ENCODE measurements at places on chromosomes 2 and 18.

GRCh38 chr18:32380559-32380958 is 90.1 kb downstream of the GAREM1 start:
- DNase-seq: no peak

DNA sequence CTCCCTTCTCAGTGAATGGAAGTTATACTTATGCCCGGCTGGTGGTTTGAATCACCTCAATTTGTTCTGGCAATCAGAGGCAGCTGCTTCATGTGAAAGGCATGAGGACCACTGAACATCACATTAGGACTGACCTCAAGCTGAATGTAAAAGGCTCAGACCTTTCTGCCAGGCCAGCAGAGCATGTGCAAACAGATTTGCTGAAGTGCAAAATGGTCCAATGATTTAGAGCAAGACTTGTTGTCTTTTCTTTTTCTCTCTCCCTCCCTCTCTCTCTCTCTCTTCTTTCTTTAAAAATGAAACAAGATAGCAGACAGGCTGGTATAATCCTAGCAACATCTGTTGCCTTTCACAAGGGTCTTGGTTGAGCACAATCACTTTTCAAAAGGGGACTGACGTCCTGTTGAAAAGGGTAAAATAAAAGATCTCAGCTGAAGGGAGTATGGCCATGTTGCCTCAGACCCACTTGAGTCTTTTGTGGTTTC is 13.3 kb upstream of the CDH7 start:
- DNase-seq: no peak

GRCh38 chr18:13629841-13630715 is 96.3 kb downstream of the FAM210A start:
- no peak for DNase-seq

DNA sequence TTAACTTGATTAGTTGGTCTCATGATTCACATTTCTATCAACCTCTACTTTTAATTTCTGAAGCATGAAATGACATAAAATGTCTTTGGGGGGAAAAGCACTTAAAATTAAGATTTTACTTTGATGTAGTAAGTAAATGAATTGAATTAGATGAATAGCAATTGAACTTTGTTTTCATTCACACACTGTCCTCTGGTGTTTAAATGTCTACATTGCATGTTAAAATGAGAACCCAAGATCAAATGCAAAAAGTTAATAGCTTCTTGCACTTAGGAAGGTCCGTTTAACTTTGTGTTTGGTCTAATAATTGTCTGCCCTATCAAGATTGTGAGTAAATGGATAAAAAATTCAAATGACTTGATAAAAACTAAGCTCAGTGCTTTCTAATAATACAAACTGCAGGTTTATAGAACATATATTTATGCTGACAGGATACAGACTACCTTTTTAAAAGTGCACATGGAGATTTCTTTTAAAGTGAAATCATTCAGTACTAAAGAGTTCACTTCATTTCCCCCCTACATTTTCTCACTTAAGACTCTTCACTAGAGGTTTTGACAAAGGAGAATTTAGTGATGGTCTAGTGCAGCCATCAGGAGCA is 156.2 kb upstream of the NABP1 start:
- DNase-seq: no peak

DNA sequence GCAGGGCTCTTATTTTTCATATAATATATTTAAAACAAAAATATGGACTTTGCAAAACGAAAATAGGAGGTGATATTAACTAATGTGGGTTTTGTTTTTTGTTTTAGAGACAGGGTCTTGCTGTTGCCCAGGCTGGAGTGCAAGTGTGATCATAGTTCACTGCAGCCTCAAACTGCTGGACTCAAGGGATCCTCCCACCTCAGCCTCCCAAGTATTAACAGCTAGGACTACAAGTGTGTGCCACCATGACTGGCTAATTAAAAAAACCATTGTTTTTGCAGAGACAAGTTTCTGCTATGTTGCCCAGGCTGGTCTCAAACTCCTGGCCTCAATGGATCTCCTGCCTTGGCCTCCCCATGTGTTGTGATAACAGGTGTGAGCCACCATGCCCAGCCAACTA is 70.4 kb upstream of the FZD5 start:
- no peak for DNase-seq

GRCh38 chr2:212489719-212490346 is 48.8 kb downstream of the ERBB4 start:
- peak; percentile 56 for DNase-seq

DNA sequence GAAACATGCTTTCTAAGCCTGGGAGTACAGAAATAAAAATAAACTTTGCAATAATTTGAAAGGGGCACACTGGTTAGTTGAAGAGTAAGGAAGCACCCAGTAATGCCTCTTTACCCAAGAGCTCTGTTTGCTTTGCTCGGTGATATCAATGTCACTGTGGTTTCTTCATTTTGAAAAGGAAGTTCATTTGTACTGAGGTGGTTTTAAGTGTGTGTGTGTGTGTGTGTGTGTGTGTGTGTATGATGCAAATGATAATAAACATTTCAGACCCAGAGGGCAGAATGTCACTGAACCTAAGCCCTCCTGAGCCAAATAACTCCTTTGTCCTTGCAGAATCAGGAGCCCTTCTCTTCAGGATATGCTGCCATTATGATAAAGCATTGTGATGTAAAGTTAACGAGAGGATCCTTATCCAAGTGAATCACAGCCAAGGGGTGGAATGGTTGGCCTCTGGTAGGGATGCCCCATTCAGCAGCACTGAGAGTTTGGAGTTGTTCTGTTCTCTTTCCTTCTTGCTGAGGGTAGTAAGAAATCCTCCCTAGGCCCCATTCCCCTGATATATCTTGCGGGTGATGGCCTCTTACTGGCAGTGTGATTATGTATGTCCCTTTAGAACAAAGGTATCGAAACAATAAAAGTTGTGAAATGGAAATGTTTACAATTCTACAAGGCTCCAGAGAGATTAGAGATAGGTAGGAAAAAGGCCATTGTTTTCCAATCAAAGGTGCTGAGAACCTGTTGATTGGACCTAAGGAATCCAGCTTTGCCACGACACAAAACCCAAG is 7.6 kb downstream of the ITGA6 start:
- DNase-seq: no peak

DNA sequence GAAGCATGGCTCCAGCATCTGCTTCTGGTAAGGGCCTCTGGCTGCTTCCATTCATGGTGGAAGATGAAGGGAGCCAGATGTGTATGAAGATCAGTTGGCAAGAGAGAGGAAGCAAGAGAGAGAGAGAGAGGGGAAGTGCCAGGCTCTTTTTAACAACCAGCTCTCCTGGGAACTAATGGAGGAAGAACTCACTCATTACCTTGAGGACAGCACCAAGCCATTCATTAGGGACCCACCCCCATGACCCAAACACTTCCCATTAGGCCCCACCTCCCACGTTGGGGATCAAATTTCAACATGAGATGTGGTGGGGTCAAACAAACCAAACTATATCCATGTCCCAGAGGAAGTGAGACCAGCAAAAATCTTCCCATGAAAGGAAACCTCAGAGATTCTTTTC is 124.8 kb upstream of the SIX2 start:
- DNase-seq: no peak

DNA sequence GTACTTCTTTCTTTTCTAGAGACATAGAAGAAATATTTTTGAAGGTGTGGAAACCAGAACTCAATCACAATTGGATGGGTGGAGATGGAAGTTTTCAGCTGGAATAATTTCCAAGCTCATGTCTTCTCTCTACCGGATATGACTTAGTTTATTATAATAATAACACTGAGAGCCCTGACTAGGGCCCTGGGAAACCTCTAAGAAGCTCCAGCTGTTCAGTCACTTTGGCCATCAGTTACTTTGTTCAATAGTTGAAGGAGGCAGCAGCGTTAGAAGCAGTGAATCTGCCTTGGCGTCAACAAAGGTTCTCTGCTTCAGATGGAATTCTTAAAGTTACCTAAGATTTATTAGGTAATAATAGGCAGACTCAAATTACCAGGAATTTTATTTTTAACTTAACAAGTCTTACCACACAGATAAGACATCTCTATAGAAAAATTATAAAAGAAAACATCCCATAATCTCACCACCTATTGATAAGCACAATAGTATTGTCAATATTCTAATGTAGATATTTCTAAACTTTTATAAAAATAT is 293.8 kb upstream of the CHAC2 start:
- DNase-seq: no peak

GRCh38 chr18:45642238-45642637 is 27.0 kb downstream of the SLC14A2 start:
- DNase-seq: no peak

- DNase-seq: no peak
Observed at GRCh38 chr2:173048522-173048896, 27.1 kb upstream of the MAP3K20 start.

DNA sequence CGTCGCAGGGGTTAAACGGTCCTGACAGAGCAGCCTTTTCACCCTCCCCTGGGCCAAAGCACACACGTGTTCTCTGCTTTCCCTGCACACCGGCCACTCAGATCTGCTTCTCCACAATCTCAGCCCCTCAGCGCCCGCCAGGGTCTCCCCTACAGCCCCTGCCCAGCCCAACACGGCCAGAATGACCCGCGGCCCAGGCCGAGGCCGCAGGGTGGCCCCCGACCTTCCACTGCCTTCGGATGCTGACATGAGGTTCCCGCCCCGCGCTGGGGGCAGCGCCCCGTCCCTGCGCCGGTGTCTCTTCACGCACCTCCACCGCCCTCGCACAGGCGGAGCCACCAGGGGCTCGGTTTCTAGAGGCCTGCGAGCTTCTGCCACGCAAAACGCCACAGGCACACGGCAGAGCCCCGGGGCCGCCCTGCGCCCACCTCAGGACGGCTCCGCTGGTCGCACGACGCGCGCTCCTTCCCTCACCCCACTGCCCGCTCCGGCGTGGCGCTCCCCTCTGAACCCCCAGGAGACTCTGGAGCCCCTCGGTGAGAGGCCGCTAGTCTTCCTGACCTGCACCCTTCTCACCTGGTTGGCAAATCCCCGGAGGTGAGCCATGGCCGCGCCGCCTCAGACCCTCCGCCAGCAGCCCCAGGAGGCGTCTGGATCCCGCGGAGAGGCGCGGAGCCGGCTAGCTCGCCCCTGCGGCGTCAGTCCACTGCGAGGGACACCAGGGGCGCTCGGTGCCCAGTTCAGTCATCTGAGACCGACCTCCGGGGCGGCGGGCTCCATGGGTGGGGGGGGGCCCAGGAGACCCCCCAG is 749 bp downstream of the STK25 start:
- DNase-seq: peak; percentile 55

GRCh38 chr2:213021971-213022899 is 129.2 kb downstream of the IKZF2 start:
- peak; percentile 77 for DNase-seq

- DNase-seq: peak; percentile 68
Observed at GRCh38 chr2:43425659-43426058, 170.2 kb downstream of the THADA start.

DNA sequence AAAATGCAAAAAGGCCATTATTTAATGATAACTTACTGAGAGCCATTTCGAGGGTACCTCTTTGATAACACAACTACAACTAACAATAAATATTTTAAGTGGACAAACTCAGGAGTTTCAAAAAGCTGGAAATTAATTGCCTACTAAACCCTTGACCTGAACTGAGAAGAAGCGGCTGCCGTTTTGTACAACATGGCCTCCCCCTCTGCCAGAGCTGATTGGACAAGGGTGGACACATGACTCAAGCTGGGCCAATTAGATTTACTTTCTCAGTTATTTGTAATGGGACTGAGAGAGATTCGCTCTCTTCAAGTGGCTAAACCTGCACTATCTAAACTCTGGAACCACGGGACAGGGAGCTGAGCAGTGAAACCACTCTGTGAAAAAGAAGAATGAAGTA is 135.9 kb upstream of the SERPINE2 start:
- no peak for DNase-seq

Measured in GM06990 (cell line).